Fibroblast of skin of right biceps (primary cell): ENCODE measurements at places on chromosomes 7 and 10.

- DNase-seq = no peak
These were observed 860 bp downstream of the EXOC6 start for GRCh38 chr10:92849234-92849525.

- DNase-seq = no peak
These were observed 104.2 kb downstream of the ANKRD7 start for GRCh38 chr7:118328505-118329211.

DNA sequence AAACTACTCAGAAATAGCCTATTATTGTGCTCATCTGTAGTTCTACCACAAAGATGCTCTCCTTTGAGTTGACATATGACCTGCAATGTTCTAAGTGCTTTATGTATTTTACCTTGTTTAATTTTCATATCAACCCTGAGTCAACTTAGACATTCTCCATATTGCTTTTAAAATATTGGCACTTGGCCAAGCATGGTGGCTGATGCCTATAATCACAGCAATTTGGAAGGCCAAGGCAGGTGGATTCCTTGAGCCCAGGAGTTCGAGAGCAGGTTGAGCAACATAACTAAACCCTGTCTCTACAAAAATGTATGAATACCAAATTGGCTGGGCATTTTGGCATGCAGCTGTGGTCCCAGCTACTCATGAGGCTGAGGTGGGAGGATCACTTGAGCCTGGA, 50.6 kb downstream of the PRKG1 start:
- DNase-seq = no peak

GRCh38 chr7:77481615-77482014, 55.5 kb upstream of the PTPN12 start:
- DNase-seq = no peak

- no peak for DNase-seq
These were observed 22.3 kb downstream of the NANOS1 start for GRCh38 chr10:119051775-119052174.

GRCh38 chr10:266974-267425, 131.7 kb downstream of the ZMYND11 start:
- peak; percentile 17 for DNase-seq

DNA sequence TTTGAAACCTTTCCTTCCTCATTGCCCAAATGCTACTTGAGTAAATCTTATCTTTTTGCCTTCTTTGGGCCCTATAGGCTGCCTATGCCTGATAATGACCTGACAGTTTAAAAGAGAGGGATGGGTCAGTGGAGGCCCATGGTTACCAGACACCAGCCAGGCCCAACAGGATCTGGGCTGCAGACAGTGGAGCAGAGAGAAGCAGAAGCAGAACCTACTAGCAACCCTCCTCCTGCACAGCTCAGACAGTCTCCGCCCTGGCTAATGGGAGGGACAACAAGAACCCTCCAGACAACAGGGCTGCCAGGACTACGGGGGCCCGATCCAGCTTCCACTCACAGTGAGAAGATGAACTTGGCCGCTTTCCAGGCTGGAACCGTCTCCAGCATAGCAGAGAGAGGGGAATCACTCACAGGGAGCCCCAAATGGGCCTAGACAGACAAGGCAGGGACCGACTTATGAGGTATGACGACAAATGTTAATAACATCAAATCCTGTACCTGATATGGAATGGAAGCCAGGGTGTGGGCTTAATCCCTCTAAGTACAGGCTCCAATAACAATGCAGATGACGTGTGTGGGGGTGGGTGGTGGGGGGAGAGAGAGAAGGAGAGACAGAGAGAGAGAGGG, 31.7 kb upstream of the DGKI start:
- no peak for DNase-seq

DNA sequence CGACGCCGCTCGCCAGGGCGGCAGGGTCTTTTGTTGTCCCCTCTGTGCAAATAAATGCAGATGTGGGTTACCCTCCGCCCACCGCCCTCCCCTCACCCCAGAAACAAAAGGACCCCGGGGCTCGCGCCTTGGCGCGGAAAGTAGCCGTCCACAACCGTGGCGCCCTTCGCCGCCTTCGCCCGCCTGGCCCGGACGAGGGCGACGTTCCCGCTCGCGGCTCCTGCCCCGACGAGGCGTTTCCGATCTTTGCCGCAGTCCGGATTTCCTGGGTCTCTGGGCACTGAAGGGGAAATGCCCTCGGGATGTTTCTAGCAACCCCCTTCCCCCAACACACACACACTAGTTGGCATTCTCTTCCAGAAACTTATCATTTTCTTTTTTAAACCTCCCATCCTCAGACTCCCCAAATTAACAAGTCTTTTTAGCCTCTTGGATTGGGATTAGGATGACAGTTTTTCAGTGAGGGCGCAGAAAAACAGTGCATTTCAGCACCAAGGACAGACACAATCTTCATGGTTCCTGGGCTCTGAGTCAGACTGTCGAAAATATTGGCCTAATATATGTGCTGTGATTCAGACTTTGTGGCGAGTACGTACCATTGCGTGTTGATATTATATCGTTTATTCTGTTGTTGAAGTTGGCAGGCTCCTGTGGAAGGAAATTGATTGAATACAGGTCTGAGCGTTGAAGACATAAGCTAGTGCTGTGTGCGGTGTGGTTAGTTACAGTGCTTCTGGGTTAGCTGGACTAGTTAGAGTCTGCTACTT, 771 bp downstream of the PHYHIPL start:
- DNase-seq = peak; percentile 91

- DNase-seq = no peak
These were observed 87.3 kb downstream of the CCSER2 start for GRCh38 chr10:84415539-84416244.

- no peak for DNase-seq
These were observed 268.9 kb upstream of the KLF6 start for GRCh38 chr10:4053940-4054339.

DNA sequence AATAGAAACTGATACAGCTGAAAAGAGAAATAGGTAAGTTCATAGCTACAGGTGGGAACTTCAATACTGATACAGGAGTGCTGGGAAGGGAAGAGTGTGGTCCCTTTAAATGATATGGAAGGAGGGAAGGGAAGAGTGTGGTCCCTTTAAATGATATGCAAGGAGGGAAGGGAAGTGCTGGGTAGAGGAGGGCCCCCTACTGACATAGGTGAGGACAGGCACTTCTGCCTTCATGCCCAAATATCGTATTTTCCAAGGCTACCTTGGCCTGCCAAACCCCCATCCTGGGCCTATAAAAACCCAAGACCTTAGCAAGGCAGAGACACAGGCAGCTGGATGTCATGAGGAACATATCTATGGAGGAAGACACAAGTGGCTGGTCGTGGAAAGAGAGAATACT, 92.3 kb downstream of the MAGI2 start:
- no peak for DNase-seq

DNA sequence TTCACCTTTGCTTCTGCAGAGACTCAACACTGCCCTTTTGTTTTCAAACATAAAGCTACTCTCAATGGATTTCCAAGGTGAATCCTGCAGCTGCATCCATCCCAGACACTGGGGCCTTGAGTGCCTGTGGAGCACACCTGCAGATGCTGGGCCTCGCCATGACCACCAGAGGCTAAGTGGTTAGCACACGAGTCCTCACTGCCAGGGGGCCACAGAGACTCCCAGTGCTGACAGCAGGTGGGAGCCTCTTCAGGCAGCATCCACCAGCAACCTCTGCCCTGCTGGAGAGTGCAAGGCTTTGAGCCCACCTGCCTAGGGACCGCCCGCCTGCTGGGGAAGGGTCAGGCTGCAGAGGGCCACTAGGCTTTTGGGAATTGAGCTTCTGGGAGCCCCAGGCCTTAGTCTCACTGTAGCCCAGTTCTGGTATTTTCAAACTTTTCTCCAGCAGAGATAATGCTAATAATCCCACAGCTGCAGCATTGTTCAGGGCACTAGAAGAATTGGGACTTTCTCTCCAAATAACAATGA, 9.4 kb upstream of the HPS1 start:
- no peak for DNase-seq

DNA sequence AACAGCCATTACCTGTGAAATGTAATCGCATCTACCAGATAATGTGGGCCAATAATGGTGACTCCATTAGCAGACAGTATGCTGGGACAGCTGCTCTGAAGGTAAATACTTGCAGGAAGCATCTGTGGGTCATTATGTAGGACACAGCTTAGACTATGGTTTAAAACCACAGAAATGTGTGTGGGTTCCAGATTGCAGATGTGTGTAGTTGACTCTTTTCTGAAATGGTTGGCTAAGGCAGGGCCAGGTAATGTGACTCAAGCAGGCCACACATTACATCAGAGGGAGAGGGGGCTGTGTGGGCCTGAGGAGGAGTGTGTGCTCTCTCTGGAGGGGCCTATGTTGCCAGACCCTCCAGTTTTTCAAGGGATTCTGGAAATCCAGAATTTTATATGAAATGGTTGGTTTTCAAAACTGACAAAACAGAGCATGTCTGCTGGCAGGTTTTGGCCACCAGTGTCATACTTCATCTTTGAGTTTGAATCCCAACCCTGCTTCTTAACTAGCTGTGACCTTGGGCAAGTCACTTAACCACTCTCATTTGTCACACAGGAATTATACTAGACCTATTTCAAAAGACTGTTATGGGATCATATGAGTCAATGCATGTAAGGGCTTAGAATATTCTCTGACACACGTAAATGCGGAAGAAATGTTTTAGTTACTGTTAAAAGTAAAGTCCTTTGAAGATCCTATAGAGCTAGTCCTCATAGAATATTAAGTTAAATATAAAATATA, 64.5 kb downstream of the MCMBP start:
- peak; percentile 91 for DNase-seq

GRCh38 chr7:27689591-27690164, 27.0 kb upstream of the HIBADH start:
- DNase-seq = no peak

DNA sequence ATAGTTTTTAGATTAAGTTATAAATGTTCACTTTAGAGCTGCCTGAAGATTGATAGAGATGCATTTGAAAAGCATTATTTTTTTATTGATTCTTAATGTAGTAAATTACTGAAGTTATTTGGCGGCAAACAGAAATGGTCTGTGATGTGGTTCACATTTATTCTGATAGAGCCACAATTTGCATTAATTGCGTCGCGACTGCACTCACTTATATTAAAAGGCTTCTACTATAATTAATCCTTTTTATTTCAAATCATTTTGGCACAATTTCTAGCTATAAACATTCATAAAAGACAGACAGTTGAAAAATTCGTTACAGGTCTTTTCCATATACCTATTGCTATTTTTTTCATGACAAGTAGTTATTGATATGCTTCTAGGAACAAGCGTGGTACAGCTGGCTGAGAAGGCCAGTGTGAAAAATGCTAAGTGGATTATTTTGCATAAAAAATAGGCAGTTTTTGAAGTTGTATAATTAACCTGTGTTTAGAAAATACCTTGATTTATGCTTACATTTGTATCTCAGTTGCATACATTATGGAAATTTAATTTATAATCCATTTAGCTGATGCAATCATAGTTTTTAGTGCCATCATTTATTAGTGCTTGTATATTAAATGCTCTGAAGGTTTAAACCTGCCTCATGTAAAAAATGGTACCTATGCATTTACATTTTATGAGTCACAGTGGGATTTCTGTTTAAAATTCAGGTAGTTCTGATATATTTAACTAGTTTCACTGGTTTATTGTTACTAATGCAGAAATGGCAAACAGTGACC, 92.1 kb upstream of the DNAJB6 start:
- no peak for DNase-seq

DNA sequence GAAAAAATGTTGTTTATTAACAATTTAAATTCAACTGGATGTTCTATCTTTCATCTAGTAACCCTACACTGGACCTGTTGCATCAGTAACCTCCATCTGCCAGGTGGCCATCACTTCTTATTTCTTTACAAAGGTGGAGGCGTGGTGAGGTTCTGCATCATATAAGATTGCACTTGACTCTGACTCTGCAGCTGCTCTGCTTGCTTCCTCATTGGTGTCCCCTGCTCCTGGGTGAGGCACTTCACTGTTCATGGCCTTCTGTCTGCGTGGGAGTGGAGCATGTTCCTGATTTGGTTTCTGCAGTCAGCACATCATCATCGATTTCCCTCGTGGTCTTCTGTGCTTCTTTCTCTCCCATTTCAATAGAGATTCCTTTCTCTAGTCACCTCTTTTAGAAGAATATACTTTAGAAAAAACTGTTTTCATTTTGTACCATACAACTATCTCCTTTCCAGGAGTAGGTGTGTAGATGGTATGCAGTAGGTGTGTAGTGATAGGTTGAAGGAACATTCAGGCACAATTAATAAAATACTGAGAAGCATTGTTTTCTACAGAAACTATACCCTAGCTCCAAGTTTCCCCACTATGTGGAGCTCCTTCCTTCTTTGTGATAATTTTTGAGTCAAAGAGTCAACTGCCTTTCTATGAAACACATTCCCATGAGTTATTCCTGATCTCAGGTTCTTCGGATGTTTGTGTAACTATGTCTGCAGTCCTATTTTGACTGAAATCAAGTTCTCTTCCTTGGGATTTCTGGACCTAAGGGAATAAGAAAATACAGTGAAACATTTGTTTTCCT, 231.7 kb upstream of the CNTNAP2 start:
- DNase-seq = peak; percentile 0

DNA sequence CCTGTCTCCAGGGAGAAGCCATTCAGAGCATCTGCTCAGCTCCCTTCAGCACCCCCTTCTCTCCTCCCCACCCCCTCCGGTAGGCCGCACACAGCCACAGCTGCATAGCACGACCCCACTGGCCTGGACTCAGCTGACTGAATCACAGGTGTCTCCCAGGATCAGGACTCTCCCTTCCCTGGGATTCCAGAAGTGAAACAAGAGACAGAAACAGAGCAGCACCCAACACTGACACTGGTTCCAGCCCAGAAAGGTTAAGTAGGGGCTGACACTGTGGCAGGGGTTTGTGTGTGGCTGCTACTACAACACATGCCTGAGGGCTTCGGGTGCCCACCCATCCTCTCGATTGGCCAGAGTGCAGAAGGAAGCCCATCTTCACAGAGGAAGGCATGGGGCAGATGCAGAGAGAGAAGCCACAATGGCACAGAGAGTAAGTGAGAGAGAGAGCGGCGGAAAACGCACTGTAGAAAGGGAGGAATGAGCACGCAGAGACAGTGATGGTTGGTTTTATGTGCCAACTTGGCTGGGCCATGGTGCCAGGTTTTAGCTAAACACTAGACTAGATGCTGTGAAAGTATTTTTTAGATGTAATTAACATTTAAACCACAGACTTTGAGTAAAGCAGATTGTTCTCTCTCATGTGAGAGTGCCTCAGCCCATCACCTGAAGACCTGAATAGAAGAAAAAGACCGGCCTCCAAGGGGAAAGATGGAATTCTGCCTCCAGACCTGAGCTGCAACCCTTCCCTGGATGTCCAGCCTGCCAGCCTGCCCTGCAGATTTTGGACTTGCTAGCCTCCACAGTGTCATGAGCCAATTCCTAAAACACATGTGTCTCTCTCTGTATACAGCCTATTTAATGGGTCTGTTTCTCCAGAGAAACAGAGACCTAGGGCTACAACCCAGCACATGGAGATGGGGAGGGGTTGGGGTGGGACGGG, 107.5 kb downstream of the GRB10 start:
- no peak for DNase-seq
